ENCODE measurements at places on chromosomes 5 and 9.

DNA sequence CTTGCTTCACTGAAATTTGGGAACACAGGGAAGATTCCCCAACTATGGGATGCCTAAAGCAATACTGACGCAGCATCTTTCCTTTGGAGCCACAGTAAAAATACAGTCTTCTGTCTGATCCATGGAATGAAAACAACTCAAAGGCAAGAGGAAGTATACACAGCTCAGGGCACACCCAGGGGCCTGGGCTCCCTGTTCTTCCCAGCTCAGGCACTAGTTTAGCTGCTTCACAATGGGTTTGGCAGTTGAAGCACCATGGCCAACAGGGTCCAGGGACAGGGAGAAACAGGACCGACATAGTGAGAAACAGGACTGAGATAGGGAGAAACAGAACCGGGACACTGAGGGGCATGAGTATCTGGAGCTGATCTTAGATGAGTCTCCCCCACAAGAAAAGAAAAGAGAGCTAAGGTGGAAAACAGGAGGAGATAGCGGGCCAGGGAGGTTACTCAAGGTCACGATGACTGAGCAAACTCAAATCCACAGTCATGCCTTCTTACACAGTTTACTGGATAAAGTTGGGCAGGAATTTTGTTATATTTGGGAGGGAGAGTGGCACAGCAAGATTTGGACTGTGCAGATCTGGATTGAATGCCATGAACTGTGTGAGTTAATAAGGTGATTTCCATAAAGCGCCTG, 198.8 kb downstream of the SMARCA2 start:
- DNase-seq: no peak

GRCh38 chr9:127742435-127743088, 7.5 kb upstream of the TOR2A start:
- DNase-seq: peak; percentile 88

- DNase-seq: peak; percentile 71
Measured at GRCh38 chr9:98333703-98334582, 78.5 kb upstream of the TBC1D2 start.

- peak; percentile 24 for DNase-seq
Measured at GRCh38 chr9:79685577-79685976, 113.8 kb downstream of the TLE4 start.

GRCh38 chr5:2149195-2149539, 266.4 kb upstream of the IRX4 start:
- peak; percentile 56 for DNase-seq

- no peak for DNase-seq
Measured at GRCh38 chr9:274406-274805, 59.7 kb downstream of the DOCK8 start.

- no peak for DNase-seq
Measured at GRCh38 chr9:6766606-6767005, 8.8 kb downstream of the KDM4C start.

DNA sequence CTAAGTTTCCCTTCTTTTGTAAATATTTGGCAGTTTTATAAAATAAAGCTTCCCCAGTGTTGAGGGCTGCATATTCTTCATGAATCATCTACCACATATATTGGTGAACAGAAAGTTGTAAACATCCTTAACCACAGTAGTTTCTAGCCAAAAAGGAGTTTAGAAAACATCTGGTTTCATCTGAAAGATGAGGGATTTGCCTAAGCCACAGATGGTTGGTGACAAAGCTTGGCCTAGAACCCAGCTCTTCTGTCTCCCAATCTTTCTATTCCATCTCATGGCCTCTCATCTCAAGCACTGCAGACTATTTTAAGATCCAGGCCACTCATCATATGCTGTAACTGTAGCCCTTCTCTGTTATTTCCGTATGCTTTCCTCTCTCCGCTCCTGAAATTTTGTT, 232.3 kb upstream of the TRPM3 start:
- DNase-seq: peak; percentile 72

DNA sequence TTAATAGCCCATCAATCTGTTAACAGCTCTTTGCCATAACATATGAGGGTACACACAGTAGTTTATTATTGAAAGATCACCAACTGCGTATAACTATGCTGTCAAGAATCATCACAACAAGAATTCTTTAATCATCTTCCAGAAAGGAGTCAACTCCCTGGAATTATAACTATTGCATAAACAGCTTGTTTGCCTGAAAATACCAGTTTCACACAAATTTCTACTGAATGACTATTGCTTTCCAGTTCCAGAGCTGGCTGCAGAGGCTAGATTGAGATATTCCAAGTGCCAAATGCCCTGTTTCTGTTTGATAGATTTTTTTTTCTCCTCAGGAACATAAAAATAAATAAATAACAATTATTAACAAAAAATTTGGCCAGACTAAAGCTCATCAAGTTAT, 444.7 kb downstream of the TLE1 start:
- no peak for DNase-seq
